ENCODE measurements at places on chromosomes 7 and 10.

DNA sequence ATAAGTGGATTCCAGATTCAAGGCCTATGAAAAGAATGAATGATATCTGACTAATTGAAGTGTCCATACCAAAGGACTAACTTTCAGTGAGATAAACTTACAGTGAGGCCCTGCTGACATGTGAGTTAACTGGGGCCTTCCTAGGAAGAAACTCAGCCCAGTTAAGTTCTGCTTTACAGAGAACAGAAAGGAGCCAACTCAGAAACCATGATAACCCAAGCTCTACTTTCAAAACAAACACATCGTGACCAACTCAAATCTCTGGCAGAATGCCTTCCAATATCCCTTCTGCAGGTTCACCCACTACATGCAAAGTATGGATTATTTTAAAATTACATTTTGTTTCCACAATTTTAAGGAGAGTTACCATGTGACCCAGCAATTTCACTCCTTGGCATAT is 75.8 kb upstream of the MRLN start:
- DNase-seq, result no peak
- H3K4me1 ChIP-seq, result no peaks in the 10 kb centered on the region
- H3K27ac ChIP-seq, result no peak overlapping the region

DNA sequence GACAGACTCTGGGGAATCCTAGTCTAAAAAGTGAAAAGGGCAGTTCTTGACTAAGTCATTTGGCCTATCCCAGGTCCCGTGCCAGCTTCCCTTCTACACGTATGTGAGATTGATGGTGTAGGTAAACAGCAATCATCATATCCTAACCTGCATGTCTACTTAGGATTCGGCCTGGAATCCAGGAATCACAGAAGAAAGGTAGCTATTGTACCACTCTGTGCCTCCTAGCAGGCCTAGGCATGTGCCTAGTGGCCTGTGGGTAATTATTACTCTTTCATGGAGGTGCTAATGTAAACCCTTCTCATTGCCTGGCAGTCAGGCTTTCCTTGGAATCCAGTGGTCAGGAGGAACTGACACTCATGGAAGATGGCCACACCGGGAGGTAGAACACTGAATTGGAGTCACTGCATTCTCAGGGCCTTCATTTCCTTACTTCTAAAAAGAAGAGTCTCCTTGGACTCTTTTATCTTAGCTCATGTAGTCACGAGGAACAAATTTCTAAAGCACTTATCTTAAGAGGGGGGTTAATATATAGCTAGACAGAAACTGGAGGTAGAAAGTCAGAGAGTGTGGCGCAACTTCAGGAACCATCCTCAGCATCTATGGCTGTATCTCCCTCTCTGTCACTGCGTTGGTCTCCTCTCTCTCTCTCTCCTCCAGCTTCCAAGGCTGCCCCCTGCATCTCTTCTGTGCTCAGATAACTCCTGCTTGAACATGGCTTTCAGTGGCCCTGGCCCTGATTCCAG is 122.5 kb downstream of the C1GALT1 start:
- no peak overlapping the region for H3K4me3 ChIP-seq
- DNase-seq, result no peak
- H3K27ac ChIP-seq, result no peak overlapping the region
- no peaks in the 10 kb centered on the region for H3K27me3 ChIP-seq

DNA sequence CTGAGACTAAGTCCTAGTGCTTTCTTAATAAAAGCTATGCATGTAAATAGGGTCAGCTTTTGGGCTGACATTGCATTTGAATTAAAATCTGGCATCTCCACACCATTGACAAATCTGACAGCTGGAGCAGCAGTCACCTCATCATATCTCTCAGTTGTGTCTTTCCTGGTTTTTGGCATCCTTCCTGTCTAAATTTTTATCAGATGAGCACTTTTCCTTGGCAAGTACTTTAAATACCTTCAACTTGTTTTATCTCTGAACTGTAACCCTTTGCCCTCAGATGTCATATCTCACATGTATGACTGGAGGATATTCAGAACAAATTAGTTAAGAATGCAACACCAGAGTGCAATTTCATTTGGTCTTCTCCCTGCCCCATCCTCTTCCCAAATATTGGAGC is 1066.2 kb downstream of the LRMDA start:
- no peaks in the 10 kb centered on the region for H3K4me1 ChIP-seq
- H3K27me3 ChIP-seq, result no peaks in the 10 kb centered on the region
- no peak overlapping the region for H3K27ac ChIP-seq
- H3K36me3 ChIP-seq, result no peaks in the 10 kb centered on the region
- no peak for DNase-seq

DNA sequence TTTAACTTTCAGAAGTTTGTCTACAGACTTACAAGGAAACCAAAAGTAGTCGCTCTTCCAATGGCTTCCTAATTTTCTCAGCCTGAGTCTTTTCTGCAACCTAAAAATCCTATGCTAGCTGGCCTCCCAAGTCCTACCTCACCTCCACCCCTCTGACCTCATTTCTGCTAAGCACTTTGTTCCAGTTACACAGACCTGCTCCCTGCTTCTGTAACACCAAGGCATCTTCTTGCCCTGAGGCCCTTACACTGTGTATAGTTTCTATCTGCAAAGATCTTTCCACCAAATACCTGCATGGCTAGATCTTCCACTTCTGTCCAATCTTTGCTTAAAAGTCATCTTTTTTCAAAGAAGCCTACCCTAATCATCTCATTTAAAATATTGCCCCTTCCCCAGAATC is 1.9 kb upstream of the SNX13 start:
- H3K4me1 ChIP-seq, result peaks cover 3% of the 10 kb centered on the region
- H3K36me3 ChIP-seq, result no peaks in the 10 kb centered on the region
- H3K4me3 ChIP-seq, result no peak overlapping the region
- no peak overlapping the region for H3K27ac ChIP-seq

GRCh38 chr10:76729346-76729745 is 908.3 kb downstream of the KCNMA1 start:
- H3K27me3 ChIP-seq, result no peaks in the 10 kb centered on the region
- no peaks in the 10 kb centered on the region for H3K4me1 ChIP-seq
- H3K27ac ChIP-seq, result no peak overlapping the region
- no peak overlapping the region for H3K4me3 ChIP-seq
- H3K36me3 ChIP-seq, result no peaks in the 10 kb centered on the region

GRCh38 chr10:18236756-18237155 is 96.5 kb downstream of the CACNB2 start:
- H3K4me3 ChIP-seq, result no peak overlapping the region
- no peak overlapping the region for H3K27ac ChIP-seq
- no peaks in the 10 kb centered on the region for H3K4me1 ChIP-seq
- no peaks in the 10 kb centered on the region for H3K27me3 ChIP-seq
- DNase-seq, result no peak
- no peaks in the 10 kb centered on the region for H3K36me3 ChIP-seq

GRCh38 chr10:110103921-110104461 is 96.2 kb downstream of the ADD3 start:
- no peaks in the 10 kb centered on the region for H3K27me3 ChIP-seq
- H3K4me1 ChIP-seq, result no peaks in the 10 kb centered on the region
- no peak for DNase-seq
- H3K36me3 ChIP-seq, result peaks cover 44% of the 10 kb centered on the region
- H3K27ac ChIP-seq, result no peak overlapping the region

DNA sequence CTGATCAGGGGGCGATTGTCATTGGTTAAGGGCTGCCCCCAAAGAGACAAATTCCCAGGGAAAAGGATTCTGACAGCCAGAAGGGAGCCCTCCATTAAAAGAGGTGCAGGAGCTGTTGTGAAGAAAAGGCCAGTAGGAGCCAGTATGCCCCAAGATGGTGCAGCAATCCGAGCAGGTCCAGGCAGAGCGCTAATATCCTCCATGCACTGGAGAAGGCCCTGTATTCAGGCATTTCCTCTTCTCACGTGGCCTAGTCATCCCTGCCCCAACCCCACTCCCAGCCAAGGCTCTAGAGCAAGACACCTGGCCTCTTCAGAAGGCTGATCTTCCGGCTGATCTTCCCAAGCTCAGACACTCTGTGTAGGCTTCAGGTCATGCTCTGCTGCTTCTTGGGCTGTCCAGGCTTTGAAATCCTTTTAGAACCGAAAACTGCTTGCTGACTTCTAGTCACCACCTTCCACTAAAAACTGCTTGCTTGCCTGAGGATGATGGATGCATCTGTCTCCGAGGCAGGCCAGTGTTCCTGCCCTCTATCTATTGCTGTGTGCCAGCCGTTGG is 77.4 kb downstream of the CYP26A1 start:
- no peaks in the 10 kb centered on the region for H3K36me3 ChIP-seq
- DNase-seq, result no peak
- no peaks in the 10 kb centered on the region for H3K4me1 ChIP-seq
- H3K27ac ChIP-seq, result no peak overlapping the region
- H3K27me3 ChIP-seq, result no peaks in the 10 kb centered on the region

- H3K4me3 ChIP-seq, result no peak overlapping the region
- H3K27ac ChIP-seq, result no peak overlapping the region
- peaks cover 41% of the 10 kb centered on the region for H3K36me3 ChIP-seq
- DNase-seq, result peak; percentile 30
- no peaks in the 10 kb centered on the region for H3K27me3 ChIP-seq
Measured at GRCh38 chr10:29470355-29470705, 164.4 kb downstream of the SVIL start.

DNA sequence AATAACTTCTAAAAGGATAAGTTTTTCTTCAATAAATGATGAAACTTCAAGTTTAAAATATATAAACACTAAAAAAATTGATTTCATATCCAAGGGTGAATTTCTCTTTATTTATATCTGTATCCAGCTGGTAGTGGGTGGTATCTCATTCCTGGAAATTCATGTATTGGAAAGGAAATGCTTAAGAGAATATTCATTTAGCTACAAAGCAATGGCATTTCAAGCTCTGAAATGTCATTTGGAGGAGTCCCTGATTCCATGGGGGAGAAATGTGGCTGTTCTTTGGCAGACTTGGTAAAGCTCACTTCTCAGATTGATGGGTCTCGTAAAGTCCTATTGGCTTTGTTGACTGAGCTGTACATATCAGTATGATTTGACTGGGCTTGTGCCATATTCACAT is 156.3 kb upstream of the TEX47 start:
- H3K27me3 ChIP-seq, result no peaks in the 10 kb centered on the region
- H3K36me3 ChIP-seq, result no peaks in the 10 kb centered on the region
- no peaks in the 10 kb centered on the region for H3K4me1 ChIP-seq
- no peak overlapping the region for H3K4me3 ChIP-seq

- H3K27ac ChIP-seq, result no peak overlapping the region
- peaks cover 13% of the 10 kb centered on the region for H3K36me3 ChIP-seq
- peaks cover 5% of the 10 kb centered on the region for H3K4me1 ChIP-seq
- H3K4me3 ChIP-seq, result no peak overlapping the region
- H3K27me3 ChIP-seq, result no peaks in the 10 kb centered on the region
Measured at GRCh38 chr7:102450242-102450641, 14.4 kb downstream of the ALKBH4 start.

GRCh38 chr7:52475001-52475582 is 560.3 kb upstream of the POM121L12 start:
- H3K27ac ChIP-seq, result no peak overlapping the region
- no peak for DNase-seq
- no peaks in the 10 kb centered on the region for H3K27me3 ChIP-seq
- H3K4me3 ChIP-seq, result no peak overlapping the region
- H3K4me1 ChIP-seq, result no peaks in the 10 kb centered on the region

DNA sequence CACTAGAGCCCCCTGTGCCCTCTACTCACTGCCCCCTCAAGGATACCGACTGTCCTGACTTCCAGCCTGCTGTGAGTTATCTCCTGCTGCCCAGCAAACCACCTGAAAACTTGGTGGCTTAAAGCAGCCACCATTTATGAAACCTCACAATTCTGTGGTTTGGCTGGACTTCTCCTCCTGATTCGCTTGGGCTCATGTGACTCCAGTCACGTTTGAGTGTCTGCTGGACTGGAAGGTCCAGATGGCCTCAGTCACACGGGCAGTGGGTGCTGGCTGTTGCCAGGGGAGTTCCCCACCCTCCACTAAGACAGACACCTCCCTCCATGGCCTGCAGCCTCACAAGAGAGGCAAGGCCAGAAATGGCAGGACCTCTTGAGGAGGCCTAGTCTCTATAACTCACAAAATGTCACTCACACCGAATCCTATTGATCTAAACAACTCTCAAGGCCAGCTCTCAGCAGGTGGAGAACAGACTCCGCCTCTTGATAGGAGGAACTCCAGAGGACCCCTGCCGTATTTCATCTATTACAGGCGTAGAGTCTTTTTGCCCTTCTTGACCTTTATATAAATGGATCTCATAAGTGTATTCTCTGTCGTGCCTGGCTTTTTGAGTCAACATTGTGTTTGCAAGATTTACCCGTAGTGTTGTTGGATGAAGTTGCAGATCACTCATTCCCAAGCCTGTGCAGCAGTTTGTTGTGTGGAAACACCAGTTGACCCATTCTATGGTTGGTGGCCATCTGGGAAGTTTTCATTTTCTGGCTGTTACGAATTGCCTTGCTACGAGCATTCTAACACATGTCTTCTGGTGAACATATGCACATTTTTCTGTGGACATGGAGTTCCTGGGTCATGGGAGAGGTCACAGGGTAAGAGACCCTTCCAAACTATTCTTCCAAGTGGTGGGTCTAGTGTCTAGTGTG is 48.3 kb downstream of the ZMIZ1 start:
- H3K27ac ChIP-seq, result no peak overlapping the region
- H3K27me3 ChIP-seq, result no peaks in the 10 kb centered on the region
- peaks cover 29% of the 10 kb centered on the region for H3K36me3 ChIP-seq
- DNase-seq, result no peak
- H3K4me3 ChIP-seq, result no peak overlapping the region

DNA sequence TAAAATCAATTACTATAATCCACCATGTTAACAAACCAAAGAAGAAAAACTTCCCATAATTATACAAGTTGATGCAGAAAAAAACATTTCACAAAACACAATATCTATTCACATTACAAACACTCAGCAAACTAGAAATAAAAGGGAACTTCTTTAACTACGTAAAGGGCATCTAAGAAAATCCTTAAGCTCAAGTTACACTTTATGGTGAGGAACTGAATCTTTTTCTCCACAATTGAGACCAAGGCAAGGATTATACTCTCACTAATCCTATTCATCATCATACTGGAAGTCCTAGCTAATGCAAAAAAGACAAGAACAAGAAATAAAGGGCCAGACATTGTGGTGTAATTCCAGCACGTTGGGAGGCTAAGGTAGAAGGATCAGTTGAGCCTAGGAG is 159.9 kb downstream of the ZNF365 start:
- DNase-seq, result no peak
- no peak overlapping the region for H3K4me3 ChIP-seq
- H3K36me3 ChIP-seq, result no peaks in the 10 kb centered on the region

DNA sequence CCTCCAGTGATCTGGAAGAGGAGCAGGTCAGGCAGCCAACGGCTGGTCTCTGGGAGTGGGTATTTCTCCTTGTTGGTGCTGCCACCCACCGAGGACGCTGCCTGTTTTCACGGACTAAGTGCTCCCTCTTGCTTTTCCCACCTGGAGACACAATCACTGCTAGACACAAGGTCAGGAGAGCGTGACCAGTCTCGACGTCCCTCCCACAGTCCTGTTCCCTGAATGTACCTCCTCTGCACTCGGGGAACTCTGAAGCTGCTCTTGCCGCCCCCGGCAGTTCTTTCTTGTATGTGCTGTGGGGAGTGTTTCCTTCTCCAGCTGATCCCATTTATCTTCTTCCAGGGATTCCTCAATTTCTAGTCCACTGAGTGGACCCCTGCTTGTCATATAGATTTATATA is 89.4 kb downstream of the CYTH3 start:
- peaks cover 5% of the 10 kb centered on the region for H3K4me1 ChIP-seq
- DNase-seq, result no peak
- no peak overlapping the region for H3K27ac ChIP-seq
- no peaks in the 10 kb centered on the region for H3K27me3 ChIP-seq
- H3K4me3 ChIP-seq, result no peak overlapping the region
- H3K36me3 ChIP-seq, result no peaks in the 10 kb centered on the region

Data from neuronal stem cell (in vitro differentiated cells).